Stimulated activated CD4-positive, alpha-beta T cell treated with anti-CD3 and anti-CD28 coated beads, Interleukin-15, amount 100 ng/mL, for 1 hour (primary cell): ENCODE measurements at places on chromosomes 1 and 21.

DNA sequence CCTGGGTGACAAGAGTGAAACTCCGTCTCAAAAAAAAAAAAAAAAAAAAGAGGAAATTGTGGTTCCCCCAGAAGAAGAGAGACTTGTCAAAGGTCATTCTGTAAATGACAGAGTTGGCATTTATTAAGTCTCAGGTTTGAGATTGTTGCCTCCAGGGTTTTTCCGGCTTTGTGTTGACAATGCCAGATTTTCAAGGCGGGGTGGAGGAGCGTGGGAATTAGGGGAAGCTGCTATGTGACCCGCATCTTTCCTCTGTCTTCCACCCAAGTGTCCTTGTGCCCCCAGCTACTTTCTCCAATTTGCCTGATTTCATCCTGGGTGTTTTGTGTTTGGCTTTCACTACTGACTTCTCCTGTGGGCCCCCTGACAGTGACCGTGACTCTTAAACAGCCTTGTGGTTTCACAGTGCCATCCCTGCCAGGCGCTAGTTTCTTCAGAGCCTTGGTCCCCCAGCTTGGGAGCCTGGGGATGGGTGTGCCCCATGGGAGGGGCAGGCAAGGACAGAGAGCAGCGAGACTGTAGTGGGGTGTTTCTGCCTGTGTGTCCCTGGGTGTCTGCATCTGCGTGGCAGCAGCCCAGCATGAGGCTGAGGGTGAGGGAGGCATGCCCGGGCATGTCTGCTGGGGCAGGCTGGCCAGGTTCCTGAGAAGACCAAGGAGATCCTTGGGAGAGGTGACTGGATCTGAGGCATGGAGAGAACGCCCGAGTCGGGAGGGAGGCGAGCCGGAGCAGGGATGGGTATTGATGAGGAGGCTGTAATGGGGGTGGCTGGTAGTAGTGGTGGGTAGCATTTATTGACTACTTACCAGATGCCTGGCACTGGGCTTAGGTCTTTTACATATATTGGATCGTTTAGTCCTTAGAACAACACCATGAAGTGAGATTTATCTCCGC lies 46.3 kb downstream of the IER5 start:
- no peak for DNase-seq

DNA sequence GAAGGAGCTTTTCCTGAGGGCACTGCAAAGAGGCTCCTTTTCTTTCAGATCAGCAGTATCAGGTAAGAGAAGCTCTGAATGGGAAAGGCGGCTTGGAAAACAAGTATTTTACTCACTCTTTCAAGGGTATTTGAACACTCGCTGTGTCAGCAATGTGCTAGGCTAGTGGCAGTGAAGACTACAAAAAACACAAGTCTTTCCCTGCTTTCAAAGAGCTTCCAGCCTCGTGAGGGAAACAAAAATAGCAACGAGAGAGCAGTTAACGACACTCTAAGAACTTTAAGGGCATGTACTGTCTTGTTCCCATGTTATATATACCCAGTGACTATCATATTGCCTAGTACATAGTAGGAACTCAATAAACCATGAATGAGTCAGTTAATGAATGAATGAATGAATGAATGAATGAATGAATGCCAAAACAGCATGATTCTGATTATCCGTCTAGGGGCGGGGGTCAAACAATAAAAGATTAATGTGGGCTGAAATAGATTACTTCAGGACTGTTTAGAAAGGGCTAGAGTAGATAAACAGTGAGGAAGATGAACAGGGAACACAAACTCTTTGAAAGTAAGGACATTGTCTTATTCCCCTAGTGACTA lies 14.2 kb upstream of the MCOLN3 start:
- DNase-seq: no peak

GRCh38 chr1:78211483-78212092 lies 165.8 kb downstream of the GIPC2 start:
- DNase-seq: no peak

DNA sequence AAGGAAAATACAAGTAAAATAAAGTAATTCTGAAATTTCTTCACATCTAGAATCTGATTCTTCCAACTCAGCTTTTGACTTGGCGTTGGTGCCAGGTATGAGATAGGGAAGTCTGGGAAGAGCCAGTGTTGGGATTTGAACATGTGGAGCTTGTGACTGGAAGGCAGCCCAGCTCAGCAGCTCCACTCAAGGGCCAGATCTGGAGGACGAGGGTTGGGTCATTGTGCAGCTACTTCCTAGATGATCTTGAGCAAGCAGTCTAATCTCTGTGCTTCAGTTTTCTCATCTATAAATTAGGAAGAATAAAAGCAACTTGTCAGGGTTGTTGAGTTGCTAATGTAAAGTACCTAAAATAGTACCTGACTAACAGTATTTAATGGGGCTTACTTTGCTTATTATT lies 5.0 kb downstream of the ADARB1 start:
- DNase-seq: no peak

GRCh38 chr1:21212126-21212525 lies 35.4 kb upstream of the EIF4G3 start:
- DNase-seq: no peak

DNA sequence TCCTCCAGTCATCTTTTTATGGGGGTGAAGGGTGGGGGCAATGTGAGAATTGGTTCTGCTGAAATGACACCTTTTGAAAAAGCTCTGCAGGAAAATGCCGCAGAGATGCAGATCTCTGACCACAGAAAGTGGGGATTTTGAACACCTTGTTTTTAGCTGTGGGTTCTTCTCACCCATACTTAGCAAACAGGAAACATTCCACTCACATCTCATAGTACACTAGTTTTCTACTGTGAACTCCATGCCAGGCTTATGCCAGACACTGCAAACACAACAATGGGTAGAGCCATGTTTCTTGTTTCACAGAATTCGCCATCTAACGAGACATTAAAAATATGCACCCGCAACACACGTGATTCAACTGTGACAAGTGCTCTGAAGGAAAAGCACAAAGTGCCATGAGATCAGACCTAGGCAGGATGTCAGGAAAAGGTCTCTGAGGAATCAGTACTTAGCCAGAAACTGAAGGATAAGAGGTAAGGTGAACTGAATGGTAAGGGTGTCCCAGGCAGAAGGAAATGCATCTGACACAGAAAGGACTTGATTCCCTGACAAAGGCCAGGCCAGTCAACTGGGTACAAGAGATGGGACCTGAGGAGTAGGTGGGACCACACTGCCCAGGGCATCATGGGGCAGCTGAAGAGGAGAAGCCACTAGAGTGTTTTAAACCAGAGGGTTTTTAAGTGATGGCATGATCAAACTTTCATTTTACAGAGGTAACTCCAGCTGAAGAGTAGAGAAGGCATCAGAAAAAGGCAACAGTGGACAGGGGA lies 83.8 kb upstream of the JAK1 start:
- DNase-seq: no peak
